ENCODE measurements at places on chromosomes 12 and 14. TPM values are rescaled to one million over a fixed set of nuclear protein-coding genes. Genes with fewer than 3 reads are reported as not detected.

EID3 gene
- total RNA-seq, result 11.7 TPM

EVL gene
- total RNA-seq, result 578 TPM

C12orf60 gene
- total RNA-seq, result 0.14 TPM

GRCh38 chr12:510071-510825, 50.5 kb downstream of the B4GALNT3 start:
- no peak for DNase-seq

- DNase-seq, result no peak
These were observed 55.7 kb downstream of the NINJ2 start for GRCh38 chr12:607541-608001.

GRCh38 chr12:7013101-7013500, 5.2 kb downstream of the LPCAT3 start:
- no peak for DNase-seq

GRCh38 chr12:127773520-127773919, 493.4 kb upstream of the TMEM132C start:
- DNase-seq, result no peak

DNA sequence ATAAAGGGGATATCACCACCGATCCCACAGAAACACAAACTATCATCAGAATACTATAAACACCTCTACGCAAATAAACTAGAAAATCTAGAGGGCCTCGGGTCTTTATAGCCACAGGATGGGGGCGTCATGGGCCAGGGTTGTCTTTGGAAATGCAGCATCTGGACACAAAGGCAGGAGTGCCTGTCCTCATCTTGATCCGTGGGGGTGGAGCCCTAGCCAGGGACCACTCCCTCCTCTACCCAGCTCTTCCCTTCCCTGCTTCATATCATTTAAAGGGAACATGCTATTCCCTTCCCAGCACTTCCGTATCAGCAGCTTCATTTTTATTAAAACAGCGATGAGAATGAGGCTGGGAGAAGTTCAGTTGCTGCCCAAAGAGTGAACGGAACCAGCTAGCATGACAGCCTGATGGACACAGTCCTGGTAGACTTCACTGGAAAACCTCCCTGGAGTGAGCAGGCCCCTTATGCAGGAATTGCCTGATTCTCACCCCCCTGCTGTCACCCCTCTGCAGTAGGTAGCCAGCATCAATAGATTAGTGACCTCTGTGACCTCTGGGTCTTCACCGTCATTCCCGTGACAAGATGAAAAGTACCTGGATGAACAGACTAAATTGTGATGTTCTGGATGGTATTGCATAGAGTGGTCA, 251.4 kb upstream of the RGS6 start:
- DNase-seq, result no peak
